ENCODE measurements at places on chromosomes 3 and 15.

GRCh38 chr15:64807751-64808222 lies 17.7 kb downstream of the PIF1 start:
- DNase-seq: no peak

DNA sequence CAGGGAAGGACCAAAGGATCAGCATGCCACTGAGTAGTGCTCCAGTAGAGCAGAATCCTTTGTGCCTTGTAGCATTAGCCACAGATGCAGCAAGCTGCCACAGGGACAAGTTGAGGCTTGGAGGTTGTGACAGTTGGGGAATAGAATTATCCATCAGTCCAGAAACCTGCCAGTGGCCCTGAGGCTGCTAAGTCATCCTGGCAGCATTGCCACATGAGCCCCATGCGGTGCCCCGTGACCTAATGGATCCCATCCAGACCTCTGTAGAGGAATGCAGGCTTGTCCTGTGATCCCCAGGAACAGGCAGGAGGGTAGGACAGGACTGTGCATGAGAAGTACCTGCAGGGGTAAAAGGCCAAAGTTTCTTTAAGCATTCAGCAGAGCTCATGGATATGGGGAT lies 51.7 kb downstream of the BOC start:
- no peak for DNase-seq

GRCh38 chr3:69838217-69838616 lies 99.0 kb downstream of the MITF start:
- DNase-seq: no peak

DNA sequence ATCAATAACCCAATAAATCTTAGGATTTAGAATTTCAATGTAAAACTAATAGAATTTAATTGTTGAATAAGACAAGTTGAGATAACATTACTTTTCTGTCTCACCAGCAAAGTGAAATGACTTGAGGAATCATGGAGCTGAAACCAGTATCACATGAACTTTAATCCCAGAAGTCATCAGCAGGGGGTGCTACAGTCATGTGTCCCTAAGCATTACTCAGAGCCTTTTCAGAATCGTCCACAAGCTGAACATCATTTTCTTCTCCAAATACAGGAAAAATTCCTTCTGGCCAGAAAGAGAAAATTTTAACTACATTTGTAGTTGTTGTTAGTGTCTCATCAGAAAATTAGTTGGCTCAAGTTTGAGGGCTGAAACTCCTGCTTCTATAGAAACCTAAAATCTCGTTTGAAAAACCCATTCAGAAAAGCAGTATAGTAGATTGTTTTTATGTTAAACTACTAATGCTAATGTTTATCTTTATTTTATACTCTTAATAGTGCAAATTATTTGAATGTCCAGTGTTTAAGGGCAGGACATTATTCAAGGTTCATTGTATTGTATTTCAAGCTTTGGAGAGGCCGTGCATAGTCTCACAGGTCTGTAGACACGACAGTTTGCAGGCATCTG lies 384.1 kb downstream of the PLOD2 start:
- no peak for DNase-seq

- DNase-seq: no peak
These were observed 19.9 kb downstream of the TTC21A start for GRCh38 chr3:39127269-39127907.

DNA sequence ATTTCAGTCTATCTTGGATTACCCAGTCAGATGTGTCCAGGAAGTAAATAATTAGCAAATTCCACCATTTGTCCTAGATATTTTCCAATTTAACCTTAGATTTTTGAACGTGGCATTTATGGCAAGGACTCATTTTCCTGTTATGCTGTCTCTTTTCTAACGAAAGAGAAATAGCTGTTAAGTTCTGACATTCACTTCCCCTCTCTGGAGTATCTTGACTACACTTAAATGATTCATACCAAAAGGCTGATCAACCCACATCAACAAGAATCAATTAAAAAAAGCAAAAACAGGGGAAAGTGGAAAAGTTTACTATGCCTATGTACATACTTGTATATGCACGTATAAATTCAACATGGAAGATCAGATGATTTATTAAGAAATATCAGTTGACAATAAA lies 149.9 kb downstream of the FRMD5 start:
- DNase-seq: no peak

- no peak for DNase-seq
These were observed 123.5 kb upstream of the PTX3 start for GRCh38 chr3:157313186-157313585.

DNA sequence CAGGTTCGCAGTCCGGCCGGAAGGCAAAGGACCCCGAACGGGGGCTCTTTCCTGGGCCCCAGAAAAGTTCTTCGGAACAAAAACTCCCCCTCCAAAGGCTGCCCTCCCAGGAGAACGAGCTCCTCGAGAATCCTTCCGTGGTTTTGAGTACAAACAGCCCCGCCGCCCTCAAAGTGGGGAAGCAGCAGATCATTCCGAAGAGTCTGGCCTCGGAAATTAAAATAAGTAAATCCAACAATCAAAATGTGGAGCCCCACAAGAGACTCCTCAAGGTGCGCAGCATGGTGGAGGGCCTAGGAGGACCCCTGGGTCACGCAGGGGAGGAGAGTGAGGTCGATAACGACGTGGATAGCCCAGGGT lies 1.3 kb downstream of the ARHGEF26 start:
- no peak for DNase-seq

DNA sequence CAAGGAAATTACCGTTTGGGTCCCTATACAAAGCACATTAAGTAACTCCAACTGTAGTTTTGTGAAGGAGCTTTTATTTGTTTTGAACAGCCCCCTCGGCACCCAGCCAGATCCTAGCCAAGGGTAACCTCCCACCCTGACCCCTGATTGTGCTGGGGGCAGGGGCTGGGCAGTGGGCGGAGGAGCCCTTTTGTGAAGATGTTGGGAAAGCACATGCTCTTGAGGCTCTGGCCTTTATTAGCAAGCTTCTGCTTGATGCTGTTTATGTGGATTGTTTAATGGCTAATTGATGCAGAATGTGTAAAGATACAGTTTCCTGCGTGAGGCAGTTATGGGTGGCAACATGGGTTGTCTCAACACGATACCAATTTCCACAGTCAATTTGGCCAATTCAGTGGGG lies 136.5 kb downstream of the MAP2K5 start:
- DNase-seq: no peak

DNA sequence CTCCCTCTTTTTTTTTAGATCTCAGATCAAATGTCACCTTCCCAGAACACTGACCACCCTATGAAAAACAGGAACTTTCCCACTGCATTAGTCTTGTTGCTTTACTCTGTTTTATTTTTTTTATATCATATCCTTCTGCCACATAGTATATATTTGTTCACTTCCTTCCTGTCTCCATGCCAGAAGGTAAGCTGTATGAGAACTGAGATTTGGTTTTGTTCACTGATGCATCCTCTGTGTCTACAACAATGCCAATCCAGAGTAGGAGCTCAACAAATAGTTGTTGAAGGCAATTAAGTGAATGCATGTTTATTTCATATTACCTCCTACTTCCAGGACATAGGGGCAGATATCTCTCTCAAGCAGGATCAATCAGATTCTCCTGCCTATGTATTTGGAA lies 114.4 kb downstream of the TPRG1 start:
- no peak for DNase-seq

- DNase-seq: no peak
These were observed 68.7 kb upstream of the CGNL1 start for GRCh38 chr15:57307527-57308169.

DNA sequence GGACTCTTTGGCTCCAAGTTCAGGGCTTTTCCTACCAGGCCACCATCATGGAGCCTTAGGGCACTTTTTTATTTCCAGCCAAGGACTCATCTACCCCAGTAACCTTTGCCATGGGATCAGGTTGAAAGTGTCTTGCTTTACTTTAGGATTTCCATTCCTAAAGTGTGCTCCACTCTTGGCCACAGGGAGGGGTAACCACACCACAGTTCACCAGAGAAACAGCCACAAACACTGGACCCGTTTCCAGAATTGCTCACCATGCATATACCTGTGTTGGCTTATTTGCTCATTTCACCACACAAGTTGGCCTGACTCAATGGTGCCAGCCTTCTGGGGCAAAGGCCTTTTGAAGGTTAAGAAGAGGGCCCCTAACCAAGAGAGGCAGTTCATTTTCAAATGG lies 70.6 kb upstream of the RAD18 start:
- no peak for DNase-seq

DNA sequence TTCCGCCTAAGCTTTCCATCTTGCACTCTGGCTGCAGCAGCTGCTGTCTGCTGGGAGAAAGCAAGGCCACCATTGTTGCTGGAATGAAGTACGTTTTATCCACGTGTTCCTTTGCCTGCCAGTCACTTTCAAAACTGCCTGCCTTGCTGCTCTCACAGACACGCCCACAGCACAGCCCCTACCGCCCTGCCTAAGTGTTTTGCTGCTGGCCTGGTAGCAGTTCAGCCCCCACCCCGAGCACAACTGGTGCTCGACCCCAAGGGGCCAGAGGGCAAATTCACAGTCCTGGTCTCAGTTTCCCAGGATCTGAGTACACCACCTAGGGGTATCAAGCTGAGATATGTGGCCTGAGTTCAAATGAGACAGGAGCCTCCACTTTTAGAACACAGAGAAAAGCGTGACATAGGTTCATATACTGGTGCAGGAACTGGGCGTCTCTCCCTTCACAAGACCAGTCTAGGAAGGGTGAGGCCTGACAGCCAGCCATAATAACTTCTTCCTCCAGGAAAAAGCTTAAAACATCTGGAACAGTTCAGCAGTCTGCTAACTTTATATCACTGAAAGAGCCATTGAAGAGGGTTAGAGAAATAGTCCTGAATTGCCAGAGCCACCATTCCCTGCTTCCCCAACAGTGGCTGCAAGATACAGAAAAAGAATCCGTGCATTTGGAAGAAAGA lies 1012.3 kb downstream of the ZPLD1 start:
- DNase-seq: no peak

- no peak for DNase-seq
These were observed 89.7 kb downstream of the EEFSEC start for GRCh38 chr3:128242818-128243601.

- no peak for DNase-seq
These were observed 248.3 kb downstream of the SLCO3A1 start for GRCh38 chr15:92101708-92102394.

DNA sequence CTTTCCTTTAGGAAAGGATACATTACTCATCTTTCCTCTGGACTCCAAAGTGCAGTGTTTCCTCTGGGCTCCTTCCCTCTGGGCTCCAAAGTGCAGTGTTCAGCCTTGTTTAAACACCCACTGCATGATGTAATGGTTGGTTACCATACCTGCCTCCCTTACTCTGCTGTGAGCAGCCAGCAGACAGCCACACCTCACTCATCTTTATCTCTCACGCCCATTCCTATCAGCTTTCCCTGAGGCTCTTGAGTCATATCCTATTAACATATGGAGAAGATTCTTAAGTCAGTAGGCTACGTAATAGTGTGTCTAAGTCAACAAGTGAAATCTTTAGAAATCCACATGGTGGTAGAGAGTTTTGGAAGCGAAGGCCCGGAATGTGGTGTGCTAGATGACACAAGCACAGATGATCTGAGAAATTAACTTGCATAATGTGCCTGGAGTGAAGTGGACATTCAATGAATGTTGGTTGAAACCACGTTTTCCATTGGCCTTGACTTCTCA lies 97.2 kb upstream of the CTNNB1 start:
- DNase-seq: no peak

DNA sequence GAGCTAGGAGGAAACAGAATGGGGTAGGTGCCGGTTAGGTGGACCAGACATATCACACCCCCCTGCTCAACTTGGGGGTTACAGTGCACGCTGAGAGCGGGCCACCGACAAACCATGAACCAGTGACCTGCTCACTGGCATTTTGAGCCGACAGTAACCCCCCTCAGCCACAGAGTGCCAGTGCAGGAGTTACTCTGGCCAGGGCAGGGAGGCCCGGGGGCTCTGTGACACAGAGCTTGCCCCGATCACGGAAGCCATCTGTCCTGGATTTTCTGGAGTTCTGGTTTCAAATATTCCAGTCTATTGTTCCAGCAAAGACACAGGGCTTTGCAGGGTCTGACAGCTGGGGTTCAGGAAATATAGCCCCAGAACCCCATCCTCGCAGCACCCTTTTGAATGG lies 225.2 kb downstream of the VPS13C start:
- DNase-seq: no peak

GRCh38 chr15:33894193-33894592 lies 74.1 kb upstream of the CHRM5 start:
- no peak for DNase-seq

DNA sequence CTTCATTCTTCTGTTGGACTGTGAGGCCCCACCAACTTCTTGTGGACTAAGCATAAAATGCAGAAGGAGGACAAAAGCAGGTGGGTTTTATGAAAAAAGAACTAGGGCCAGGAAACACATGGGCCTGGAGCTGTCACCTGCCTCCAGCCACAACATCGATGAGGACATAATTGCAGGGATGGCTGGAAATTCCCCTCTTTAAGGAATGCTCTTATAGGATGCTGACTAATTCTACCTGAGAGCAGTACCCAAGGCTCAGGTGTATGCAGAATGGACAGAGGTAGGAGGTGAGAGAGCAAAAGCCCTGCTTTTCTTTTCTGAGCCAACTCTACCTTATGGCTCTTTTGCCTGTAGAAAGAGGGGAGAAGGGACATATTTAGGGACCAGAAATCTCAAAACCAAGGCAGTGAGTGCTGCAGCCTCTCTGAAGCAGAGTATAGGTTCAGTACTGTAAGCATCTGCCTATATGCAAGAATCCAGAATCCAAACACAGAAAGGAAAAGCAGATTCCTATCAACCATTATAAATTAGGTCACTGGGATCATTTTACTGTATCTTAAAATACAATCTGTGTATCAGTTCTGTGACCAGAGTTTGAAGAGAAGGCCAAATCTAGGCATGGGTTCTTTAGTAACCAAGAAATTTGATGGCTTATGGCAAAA lies 205.3 kb upstream of the WNT5A start:
- no peak for DNase-seq

- no peak for DNase-seq
These were observed 435.0 kb downstream of the SHQ1 start for GRCh38 chr3:72413228-72413627.

GRCh38 chr3:142931222-142931621 lies 32.3 kb downstream of the PAQR9 start:
- no peak for DNase-seq

GRCh38 chr3:89059211-89059925 lies 48.1 kb upstream of the EPHA3 start:
- DNase-seq: no peak

DNA sequence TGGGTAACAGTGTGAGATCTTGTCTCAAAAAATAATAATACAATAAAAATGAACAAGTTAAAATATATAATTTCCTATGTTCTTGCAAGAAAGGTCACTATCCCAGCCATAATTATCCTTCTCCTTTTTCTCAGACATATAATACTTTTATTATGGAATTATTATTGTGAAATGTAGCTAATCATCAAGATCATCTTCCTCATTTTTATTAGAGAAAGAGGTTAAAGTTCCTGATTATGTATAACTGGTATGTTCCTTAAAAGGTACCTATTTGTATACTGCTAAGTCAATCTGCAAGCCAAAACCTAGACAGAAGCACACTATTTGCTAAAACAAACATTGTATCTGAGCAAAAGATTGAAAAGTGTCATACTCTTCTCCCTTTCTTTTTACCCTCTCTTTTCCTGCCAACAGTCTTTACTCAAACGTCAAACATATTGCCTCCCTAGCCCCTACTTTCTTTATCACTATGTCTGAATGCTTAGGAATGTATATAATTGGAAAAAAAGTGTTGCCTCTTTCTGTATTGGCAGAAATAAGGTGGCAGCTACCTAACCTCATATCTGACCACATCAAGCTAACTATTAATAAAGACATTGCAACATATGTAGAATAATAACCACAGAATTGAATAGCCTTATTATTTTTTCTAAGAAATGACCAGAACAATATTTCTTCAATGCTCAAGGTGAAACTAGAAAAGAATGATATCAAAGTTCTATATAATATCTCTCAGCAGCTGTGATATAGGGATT lies 18.5 kb downstream of the SEC11A start:
- no peak for DNase-seq
